Ascending aorta (tissue), 2 donors: ENCODE measurements at places on chromosomes 3 and 15. TPM values are rescaled to one million over a fixed set of nuclear protein-coding genes. Genes with fewer than 3 reads are reported as not detected.

DNA sequence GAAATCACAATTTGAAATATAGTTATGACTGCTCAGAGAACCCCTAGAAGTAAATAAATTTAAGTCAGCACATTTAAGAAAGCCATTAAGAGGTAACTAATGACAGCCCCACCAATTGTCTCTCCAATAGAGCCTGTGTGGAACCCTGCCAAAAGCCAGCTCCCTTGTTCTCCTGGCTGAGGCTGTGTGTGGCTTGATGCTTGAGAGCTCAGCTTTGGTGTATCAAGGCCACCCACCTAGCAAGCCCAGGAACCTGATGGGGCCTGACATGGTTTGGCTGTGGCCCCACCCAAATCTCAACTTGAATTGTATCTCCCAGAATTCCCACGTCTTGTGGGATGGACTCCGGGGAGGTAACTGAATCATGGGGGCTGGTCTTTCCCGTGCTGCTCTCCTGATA, 106.9 kb downstream of the LRRN1 start:
- no peak for DNase-seq

DNA sequence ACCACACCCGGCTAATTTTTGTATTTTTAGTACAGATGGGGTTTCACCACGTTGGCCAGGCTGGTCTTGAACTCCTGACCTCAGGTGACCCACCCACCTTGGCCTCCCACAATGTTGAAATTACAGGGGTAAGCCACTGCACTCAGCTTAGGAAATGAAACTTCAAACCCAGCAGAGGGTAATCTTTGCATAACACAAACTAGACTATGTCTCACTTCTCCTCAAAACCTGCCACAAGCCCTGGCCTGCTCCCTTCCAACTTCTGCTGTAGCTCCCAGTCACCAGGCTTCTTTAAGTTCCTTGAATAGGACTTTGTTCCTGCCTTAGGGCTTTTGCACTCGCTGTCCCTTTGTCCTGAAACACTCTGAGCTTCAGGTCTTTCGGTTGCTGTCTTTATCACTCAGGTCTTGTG, 39.2 kb upstream of the SEMA4B start:
- no peak for DNase-seq

DNA sequence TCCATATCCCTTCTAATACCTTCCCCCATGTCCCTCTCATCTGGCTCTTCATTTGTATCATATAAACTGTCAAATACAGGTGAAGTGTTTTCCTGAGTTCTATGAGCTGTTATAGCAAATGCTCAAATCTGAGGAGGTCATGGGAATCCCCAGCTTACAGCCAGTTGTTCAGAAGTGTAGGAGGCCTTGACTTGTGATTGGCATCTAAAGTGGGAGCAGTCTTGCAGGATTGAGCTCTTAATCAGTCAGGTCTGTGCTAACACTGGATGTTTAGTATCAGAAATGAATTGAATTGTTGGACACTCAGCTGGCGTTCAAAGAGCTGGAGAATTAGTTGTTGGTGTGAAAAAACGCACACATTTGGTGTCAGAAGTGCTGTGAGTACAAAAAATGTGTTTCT, 65.0 kb downstream of the IFT57 start:
- DNase-seq, result no peak

DNA sequence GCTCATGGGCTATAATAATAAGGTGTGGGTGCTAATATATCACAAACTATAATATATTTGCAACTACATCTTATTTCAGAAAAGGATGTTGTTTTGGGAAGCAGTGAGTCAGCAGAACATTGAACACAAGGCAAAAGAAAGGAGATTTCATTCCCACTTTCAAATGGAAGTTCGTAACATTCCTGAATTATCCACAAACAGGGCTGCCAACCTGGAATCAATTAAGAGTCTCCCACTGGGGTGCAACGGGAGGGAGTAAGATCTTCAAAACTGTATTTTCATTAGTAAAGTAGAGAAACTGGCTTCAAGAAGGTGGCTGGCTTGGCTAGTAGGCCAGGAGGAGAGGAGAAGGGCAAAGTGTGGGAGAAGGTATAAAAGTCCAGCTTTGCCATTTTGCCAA, 479.6 kb downstream of the CNTN3 start:
- no peak for DNase-seq

Gene SPTBN5
- 1.5 TPM for total RNA-seq
